ENCODE measurements at places on chromosomes 2 and 18. TPM values are rescaled to one million over a fixed set of nuclear protein-coding genes. Genes with fewer than 3 reads are reported as not detected.

B4GALT6 gene
- total RNA-seq = 34.0 TPM

VIL1 gene
- total RNA-seq = 4.2 TPM

DAPL1 gene
- total RNA-seq = not detected

DNA sequence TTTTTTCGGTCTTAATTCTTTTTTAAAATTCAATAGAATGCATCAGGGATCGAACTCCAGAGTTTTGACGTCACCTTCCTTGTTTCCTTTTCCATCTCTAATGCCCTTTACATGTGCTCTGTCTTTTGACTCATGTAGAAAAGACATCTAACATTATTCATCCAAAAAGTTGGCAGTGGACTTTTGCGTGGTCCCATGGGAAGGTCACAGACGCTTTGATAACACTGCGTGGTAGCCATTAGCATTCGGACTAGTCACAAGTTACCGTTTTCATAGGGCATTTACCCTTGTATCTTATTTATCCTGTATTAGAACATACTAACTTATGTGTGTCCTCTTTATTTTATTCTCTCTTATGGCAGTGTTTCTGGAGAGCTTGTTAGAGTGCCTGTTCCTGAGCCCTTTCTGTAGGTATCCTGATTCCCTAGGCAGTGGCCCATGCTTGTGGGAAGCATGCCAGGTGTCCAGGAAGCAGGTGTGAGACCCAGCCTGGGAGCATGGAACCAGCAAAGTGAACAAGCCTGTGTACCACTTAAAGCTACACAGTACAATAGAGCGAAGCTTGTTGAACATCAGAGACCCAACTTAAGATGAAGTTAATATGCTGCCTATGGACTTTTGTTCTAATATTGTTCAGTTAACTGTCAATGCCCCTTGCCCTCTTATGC lies 73.6 kb upstream of the RBM44 start:
- no peak overlapping the region for H3K27ac ChIP-seq
- H3K36me3 ChIP-seq = peaks cover 2% of the 10 kb centered on the region
- H3K4me1 ChIP-seq = no peaks in the 10 kb centered on the region
- no peak for DNase-seq

DNA sequence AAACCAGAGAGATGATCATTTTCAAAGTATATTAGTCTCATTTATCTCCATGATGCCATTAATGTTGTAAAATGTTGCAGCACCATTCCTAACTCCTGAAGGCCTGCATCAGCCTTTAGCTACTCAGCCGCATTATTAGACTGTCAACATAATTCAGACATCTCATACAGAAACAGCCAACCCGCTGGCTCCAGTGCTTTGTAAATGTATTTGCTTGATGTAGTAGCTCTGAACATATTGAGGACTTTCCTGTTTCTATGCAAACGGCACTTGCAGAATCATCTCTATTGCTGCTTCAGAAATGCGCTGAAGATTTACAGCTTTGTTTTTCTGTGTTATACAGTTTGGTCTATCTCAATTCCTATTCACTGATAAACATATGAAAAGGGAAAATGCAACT lies 372.2 kb downstream of the DSEL start:
- no peaks in the 10 kb centered on the region for H3K4me1 ChIP-seq
- no peaks in the 10 kb centered on the region for H3K36me3 ChIP-seq
- H3K4me3 ChIP-seq = no peak overlapping the region
- H3K27ac ChIP-seq = no peak overlapping the region

AGXT gene
- total RNA-seq = not detected

DNA sequence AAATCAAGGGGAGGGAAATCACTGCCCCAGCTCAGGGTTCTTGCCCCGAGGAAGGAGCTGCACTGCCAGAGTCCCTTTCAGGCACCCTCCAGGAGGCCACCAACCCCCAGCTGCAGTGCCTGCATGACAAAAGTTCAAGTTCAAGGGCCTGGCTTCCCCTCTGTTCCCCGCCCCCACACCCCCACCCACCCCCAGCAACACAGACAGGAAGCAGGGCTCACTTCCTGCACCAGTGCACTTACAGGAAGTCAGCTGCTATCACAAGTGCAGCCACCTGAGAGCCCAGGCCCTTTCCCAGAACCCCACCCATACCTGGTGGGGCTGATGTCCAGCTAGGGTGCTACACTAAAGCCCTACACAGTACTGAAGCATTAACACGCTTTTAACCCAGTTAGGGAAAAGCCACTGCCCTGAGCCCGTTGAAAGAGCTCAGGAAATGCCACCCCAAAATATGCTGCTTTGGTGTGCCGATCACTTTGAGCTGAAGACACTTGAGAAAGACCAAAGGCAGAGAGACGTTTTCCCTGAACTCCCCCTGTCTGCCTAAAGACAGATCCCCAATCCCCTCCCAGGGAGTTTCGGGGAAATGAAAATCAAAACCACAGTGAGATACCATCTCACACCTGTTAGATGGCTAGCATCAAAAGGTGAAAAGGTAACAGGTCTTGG lies 109.9 kb upstream of the CAB39 start:
- H3K27me3 ChIP-seq = no peaks in the 10 kb centered on the region
- no peak for DNase-seq
- H3K4me1 ChIP-seq = no peaks in the 10 kb centered on the region
- no peak overlapping the region for H3K4me3 ChIP-seq

DNA sequence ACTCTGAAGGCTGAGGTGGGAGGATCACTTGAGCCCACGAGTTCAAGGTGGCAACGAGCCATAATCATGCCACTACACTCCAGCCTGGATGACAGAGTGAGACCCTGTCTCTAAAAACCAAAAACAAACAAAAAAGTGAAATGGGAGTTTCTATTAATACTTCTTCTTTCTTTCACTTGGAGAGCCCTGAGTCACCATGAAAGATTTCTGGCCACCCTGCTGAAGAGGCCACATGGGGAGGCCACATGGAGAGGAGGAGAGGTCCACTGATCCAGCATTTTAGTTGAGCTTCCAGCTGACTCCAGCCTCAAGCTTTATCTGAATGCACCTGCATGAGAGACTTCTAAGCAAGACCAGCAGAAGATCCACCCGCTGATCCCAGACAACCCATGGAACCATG lies 74.2 kb upstream of the LAPTM4A start:
- H3K4me1 ChIP-seq = no peaks in the 10 kb centered on the region
- no peaks in the 10 kb centered on the region for H3K27me3 ChIP-seq
- no peak overlapping the region for H3K4me3 ChIP-seq
- no peak for DNase-seq
- H3K36me3 ChIP-seq = no peaks in the 10 kb centered on the region

DNA sequence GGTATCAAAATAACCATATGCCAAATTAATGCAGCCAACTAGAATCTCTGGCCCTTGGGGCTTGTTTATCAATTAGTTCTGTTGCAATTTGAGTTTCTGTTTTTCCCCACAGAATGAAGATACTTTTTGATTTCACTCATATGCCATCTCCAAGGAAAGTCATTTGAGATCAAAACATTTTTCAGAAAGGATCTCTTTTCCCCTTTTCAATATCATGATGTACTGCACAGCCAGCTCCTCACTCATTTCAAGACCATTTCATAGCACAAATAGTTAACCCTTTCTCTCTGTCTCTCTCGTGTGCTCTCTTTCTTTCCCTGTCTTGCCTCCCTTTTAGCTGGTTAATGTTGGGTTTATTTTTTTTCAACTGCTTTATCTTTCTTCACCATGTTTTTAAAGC lies 387.3 kb downstream of the STK39 start:
- no peaks in the 10 kb centered on the region for H3K27me3 ChIP-seq
- DNase-seq = no peak
- no peak overlapping the region for H3K4me3 ChIP-seq
- H3K27ac ChIP-seq = no peak overlapping the region
- H3K36me3 ChIP-seq = peaks cover 18% of the 10 kb centered on the region
- peaks cover 5% of the 10 kb centered on the region for H3K4me1 ChIP-seq

DNA sequence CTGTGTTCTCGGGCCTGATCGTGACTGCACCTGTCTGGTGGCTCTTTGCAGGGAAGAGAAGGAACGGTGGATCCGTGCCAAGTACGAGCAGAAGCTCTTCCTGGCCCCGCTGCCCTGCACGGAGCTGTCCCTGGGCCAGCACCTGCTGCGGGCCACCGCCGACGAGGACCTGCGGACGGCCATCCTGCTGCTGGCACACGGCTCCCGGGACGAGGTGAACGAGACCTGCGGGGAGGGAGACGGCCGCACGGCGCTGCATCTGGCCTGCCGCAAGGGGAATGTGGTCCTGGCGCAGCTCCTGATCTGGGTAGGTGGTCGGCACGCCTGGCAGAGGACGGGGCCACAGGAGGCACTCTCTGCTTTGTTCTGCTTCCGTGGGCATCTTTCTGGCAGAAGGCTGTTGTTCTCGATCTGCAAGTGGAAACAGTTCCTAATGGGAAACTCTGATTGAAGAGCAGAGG lies 48.0 kb downstream of the GBX2 start:
- no peak overlapping the region for H3K4me3 ChIP-seq
- H3K36me3 ChIP-seq = peaks cover 9% of the 10 kb centered on the region
- H3K4me1 ChIP-seq = peaks cover 1% of the 10 kb centered on the region
- no peak for DNase-seq

GRCh38 chr18:58547864-58548263 lies 81.0 kb downstream of the ALPK2 start:
- no peak for DNase-seq
- no peak overlapping the region for H3K4me3 ChIP-seq
- H3K27ac ChIP-seq = no peak overlapping the region
- H3K27me3 ChIP-seq = no peaks in the 10 kb centered on the region
- no peaks in the 10 kb centered on the region for H3K4me1 ChIP-seq

GRCh38 chr2:196510246-196510645 lies 129.3 kb upstream of the CCDC150 start:
- H3K36me3 ChIP-seq = no peaks in the 10 kb centered on the region
- no peaks in the 10 kb centered on the region for H3K4me1 ChIP-seq
- H3K27me3 ChIP-seq = no peaks in the 10 kb centered on the region
- no peak overlapping the region for H3K27ac ChIP-seq

CPS1 gene
- 12.4 TPM for total RNA-seq

DNA sequence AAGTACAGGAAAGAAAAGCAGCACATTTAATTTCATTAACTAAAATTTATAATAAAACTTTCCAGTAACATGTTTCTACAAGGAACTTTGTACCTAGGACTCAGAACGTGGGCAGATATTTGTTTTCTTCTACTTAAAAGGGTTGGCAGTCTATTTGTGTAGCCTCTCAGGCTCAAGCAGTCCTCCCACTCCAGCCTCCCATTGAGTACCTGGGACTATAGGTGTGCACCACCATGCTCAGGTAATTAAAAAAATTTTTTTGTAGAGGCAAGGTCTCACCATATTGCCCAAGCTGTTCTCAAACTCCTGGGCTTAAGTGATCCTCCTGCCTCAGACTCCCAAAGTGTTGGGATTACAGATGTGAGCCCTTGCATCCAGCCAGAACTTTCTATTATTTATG lies 36.8 kb downstream of the UGP2 start:
- no peak overlapping the region for H3K4me3 ChIP-seq
- no peak overlapping the region for H3K27ac ChIP-seq
- H3K36me3 ChIP-seq = peaks cover 81% of the 10 kb centered on the region
- no peaks in the 10 kb centered on the region for H3K27me3 ChIP-seq
- peaks cover 5% of the 10 kb centered on the region for H3K4me1 ChIP-seq

- no peak overlapping the region for H3K4me3 ChIP-seq
- H3K4me1 ChIP-seq = no peaks in the 10 kb centered on the region
- H3K27ac ChIP-seq = no peak overlapping the region
Measured at GRCh38 chr2:126828491-126828890, 70.2 kb upstream of the TEX51 start.

- peaks cover 10% of the 10 kb centered on the region for H3K36me3 ChIP-seq
- no peaks in the 10 kb centered on the region for H3K4me1 ChIP-seq
- no peak overlapping the region for H3K4me3 ChIP-seq
Measured at GRCh38 chr2:105297216-105297615, 32.3 kb downstream of the TGFBRAP1 start.

Data from H9 (cell line).